AG09319 (cell line): ENCODE measurements at places on chromosomes 5 and 9.

DNA sequence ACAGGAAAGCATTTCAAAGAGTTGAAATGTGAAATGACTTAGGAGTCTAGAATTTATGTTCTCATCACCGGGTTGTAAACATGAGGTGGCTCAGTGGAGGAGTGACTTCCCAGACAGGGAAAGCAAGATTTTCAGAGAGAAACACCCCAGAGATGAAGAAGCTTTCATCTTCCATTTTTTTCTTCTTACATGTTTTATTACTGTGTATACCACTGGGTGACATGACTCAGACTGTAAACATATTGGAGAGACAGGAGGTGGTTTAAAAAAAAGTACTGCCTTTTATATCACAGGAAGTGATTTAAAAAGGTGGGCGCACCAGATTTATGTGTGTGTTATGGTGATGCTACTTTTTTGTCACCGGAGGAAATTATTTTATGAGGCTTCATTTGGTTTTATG lies 209.1 kb upstream of the TUT7 start:
- no peak for DNase-seq

DNA sequence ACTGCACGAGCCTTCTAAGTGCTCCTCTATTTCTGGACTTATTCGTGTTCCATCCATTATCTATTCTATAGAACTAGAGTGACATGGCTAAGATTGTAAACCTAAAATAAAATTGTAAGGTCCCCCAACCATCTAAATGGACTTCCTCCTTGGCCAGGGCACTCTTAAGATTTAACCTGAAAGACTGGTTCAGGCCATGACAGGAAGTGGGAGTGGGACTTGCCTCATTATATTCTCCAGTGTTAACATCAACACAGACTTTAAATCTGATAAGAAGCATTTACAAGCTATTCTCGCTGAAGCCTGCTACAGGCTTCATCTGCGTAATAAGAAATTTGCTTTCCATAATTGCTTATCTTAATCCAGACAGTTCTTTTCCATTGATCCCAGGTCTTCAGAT lies 117.0 kb downstream of the SSBP2 start:
- no peak for DNase-seq

GRCh38 chr5:74013222-74013621 lies 387.2 kb downstream of the ARHGEF28 start:
- no peak for DNase-seq

- DNase-seq, result no peak
These were observed 14.7 kb upstream of the LHX2 start for GRCh38 chr9:123996731-123997421.

DNA sequence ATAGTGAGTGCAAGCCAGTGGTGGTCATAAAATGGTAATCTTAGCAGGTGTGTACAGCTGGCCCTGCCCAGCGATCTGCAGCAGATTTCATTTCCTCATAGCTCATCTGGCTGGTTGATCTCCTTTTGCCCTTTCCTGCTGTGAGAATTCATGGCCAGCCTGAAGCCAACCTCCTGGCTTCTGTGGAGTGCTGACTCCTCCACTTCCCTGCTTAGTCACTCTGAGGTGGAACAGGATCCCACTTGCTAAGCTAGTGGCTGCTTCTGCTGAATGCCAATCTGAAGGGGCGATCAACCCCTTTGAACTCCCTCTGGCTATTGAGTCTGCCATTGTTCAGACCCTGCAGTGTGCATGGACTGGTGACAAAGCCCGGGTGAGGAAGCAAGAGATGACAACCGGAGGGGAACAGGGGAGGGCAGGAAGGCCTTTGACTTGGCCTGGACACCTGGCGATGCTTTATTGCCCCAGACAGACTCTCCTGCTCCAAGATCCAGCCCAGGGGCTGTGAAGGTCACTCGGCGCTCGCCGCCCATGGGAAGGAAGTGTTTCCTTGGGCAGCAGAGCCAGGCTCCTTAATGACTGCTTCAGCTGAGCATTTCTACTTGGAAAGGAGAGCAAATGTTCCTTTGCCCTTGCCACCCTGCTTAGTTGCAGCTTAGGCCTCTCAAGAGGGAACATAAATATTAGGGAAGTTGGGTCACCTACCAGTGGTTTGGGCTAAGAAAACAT lies 341.1 kb downstream of the ZSWIM6 start:
- no peak for DNase-seq
